ENCODE measurements at places on chromosomes 7 and 10.
A peak's percentile ranks its signal among the peaks of the same experiment; 100 is the strongest.

- DNase-seq, result no peak
Measured at GRCh38 chr7:98232799-98233198, 19.2 kb downstream of the TECPR1 start.

- peak; percentile 78 for DNase-seq
Measured at GRCh38 chr7:151795168-151795811, 81.6 kb downstream of the PRKAG2 start.

- DNase-seq, result no peak
Measured at GRCh38 chr10:44779511-44779910, 131.6 kb upstream of the TMEM72 start.

- no peak for DNase-seq
Measured at GRCh38 chr7:134495546-134495945, 31.8 kb upstream of the AKR1B10 start.

DNA sequence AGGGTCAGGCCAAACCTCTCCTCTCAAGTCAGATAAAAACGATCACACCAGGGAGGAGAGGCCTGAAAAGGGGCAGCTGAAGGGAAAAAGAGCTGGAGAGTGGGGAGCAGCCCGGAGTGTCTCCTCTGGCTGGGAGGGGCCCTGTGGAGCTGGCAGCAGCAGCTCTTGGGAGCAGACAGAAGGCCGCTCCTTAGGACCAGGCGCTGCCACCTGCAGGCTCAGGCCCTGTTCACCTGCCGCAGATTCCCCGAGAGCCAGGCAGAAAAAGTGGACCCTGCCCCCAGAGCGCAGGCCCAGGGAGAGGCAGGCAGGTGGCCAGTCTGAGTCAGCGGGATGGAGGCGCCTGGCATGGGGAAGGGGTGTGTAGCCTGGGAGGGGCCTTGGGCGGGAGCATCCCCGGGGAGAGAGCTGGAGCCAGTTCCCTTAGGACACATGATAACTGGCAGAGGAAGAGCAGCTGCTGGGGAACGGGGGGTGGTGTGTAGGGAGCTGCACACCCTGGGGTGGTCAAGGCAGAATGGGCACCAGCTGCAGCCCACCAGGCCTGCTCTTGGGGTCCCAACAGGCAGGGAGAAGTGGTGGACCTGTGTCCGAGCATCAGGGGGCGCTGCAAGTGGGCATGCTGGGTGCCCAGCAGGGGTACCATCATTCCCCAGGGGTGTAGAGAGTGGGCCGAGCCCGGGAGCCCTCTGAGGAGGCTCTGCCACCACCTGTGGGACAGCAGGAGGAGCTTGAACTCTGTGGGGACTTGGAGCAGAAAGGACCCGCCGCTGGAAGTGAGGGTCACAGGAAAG lies 177.2 kb upstream of the RHEB start:
- DNase-seq, result no peak

Measured in stimulated activated CD4-positive, alpha-beta T cell treated with anti-CD3 and anti-CD28 coated beads, Interleukin-12 subunit alpha, Interleukin-12 subunit beta, amount 100 ng/mL, for 24 hours (primary cell).